ENCODE measurements at places on chromosomes 3 and 15. TPM values are rescaled to one million over a fixed set of nuclear protein-coding genes. Genes with fewer than 3 reads are reported as not detected.

GRCh38 chr15:85598718-85599398 is 195.9 kb downstream of the KLHL25 start:
- no peak for DNase-seq

DNA sequence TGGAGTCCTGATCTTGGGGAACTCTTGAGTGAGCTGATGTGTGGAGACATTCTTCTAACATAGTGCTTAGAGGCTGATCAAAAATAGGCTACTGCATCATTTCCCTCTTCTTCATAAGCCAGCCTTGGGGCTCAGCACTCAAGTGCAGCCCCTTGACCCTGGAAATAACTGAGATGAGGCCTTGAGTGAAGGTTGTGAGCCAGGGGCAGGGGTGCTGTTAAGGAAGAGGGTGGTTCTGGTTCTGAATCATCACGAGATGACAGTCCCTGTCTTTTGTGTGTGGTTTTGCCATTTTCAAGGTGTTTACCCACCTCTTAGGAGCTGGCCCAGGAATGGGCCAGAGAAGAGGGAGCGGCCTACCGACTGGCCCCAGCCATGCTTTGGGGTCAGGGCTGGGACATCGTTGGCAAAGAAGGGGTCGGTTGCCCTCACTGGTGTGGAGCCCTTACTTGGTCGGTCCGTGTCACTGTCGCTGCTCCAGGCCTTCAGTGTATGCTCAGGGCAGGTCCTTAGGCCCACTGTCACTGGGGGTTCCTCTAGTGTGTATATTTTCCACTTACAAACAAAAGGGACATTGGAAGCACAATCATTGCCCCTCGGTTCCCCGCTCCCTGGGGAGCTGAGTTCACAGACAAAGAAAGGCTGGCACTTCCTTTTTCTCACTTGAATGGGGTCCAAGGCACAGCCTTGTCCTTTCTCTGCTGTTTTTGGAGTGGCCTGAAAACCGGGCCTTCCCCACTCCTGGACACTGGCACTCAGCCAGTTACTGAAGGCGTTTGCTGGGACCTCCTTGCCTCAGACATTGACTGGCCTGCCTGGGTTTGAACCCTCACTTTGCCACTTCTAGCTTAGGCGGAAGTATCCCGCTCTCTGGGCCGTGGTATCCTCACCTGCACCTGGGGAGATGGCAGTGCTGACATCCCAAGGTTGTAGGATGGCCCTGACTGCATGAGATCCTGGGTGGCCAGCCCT is 46.6 kb downstream of the SLC6A6 start:
- DNase-seq = no peak

- DNase-seq = peak; percentile 77
Observed at GRCh38 chr15:73983211-73983727, 8.8 kb downstream of the STOML1 start.

- no peak for DNase-seq
Observed at GRCh38 chr3:82100378-82100777, 338.9 kb upstream of the GBE1 start.

GRCh38 chr15:79948761-79949160 is 22.2 kb downstream of the BCL2A1 start:
- DNase-seq = no peak

DNA sequence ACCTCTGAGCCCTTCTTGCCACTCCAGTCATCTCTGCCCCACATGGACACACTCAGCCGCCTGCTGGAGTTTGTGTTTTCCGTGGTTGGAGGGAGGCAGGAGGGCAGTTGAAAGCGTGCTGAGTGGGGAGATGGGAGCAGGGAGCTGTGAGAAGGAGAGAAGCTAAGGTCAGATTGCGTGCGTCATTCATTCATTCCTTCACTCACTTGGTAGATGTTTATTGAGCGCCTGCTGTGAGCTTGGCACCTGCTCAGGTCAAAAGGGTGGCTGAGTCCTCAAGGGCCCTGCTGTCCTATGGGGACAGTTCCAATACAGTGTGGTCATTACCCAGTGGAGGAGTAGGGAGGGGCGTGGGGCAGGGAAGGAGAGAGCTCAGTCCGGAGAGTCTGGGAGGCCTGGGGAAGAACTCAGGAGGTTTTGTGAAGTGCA is 23.5 kb downstream of the LIMD1 start:
- no peak for DNase-seq

- no peak for DNase-seq
Observed at GRCh38 chr3:1444195-1444594, 351.4 kb downstream of the CNTN6 start.

GRCh38 chr3:113275258-113275556 is 63.9 kb downstream of the BOC start:
- no peak for DNase-seq

DNA sequence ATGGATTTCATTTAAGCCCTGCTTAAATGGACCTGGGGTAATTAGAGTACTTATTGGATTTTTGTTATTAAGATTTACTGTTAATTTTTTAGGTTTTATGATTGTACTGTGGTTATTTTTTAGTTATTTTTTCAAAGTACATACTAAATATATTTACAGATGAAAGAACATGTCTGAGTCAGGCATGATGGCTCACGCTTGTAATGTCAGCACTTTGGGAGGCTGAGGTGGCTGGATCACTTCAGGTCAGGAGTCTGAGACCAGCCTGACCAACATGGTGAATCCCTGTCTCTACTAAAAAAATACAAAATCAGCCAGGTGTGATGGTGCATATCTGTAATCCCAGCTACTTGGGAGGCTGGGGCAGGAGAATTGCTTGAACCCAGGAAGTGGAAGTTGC is 16.2 kb upstream of the RPL24 start:
- no peak for DNase-seq

DNA sequence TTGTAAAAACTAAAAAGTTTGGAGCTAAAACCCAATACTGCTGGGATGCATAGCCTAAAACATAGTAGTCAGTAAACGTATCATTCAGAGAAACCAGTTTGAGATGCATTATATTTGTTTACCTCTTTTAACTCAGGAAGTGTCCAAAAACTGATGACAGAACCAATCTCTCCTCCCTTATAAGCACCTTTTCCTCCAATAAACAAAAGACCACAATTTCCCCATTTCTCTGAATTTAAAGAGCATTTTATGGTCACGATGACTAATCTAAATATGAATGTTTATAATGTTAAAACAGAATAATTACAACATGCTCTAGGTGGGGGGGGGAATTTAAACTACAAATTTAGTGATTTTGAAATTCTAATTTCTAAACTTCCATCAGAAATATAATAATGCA is 58.5 kb downstream of the CEP63 start:
- DNase-seq = no peak

DNA sequence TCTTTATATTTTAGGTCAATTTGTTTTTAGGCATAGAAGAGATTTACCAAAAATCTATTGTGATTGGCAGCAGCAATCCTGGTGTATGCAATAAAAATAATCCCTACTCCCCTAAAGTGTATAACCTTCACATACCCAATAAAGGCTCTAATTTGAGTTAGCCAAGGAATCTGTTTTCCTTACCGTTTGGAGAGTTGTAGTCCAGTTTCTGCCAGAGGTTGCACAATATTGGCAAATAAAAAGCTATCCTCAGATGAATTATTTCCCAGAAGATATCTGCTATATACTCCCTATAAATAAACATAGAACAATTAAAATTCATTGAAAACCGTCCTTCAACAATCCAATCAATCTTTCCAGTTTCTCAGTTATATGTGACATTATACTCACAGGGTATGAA is 31.1 kb downstream of the ACKR4 start:
- no peak for DNase-seq

GRCh38 chr15:31274496-31275330 is 51.9 kb upstream of the KLF13 start:
- no peak for DNase-seq

GRCh38 chr3:89762405-89762804 is 655.0 kb downstream of the EPHA3 start:
- DNase-seq = no peak

DNA sequence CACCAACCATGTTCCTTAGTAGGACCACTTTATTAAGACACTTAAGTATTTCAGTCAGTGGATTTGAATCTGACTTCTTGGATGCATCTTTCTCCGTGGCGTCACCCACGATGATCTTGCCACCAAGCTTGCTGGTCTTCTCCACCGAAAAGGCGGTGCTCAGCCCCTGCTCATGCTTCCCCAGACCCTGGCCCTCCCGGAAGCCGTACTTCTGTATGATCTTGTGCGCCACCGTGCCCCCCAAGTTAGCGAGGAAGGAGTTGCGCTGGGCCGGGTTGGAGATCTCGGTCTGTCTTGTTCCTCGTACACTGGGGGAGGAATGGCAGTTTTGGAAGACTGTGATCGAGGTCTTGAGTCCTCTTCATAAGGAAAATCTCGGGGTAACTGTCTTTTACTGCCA is 213.4 kb upstream of the NANOGP8 start:
- no peak for DNase-seq

DNA sequence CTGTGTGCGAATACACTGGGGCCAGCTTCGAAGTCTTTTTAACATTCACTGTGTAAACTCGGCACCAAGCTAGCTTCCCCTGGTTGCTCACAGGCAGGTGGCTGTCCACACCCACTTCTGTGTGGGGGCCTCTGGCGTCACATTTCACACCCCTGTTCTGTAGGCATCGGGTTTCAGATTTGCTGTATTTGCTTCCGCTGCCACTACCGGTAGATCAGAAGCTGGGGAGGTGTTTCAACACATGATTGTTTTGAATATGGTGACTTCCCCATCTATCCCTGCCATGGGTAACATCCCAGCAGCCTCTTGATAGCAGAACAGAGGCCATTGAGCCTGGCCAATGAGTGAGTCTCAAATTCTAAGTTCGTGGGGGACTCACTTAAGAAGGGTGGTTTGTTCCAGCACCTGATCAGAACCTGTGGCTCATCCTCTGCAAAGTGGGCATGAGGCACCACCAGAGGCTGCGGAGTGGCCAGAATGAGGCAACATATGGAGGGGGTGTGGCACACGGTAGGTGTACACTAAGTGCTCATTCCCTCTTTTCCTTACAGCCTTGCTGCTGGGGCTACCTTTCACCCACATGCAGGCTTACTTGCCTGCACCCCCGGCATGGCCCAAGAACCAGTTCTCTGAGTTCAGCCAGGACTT is 61.5 kb downstream of the IQSEC1 start:
- DNase-seq = peak; percentile 62

GRCh38 chr3:31974471-31974870 is 6.6 kb downstream of the OSBPL10 start:
- DNase-seq = no peak

Gene EIF4A2
- 415 TPM for total RNA-seq

Gene LRRIQ4
- total RNA-seq = not detected

Gene SERPINI2
- total RNA-seq = 0.40 TPM

Gene IP6K1
- 14.8 TPM for total RNA-seq

Gene WDR93
- 0.11 TPM for total RNA-seq

Gene CHAC1
- total RNA-seq = 0.46 TPM

Gene GJD2
- not detected for total RNA-seq

Gene GOLGA8R
- total RNA-seq = 4.3 TPM

Data from Right ventricle myocardium superior (tissue), 1 donor.